ENCODE measurements at places on chromosomes 5 and 9. TPM values are rescaled to one million over a fixed set of nuclear protein-coding genes. Genes with fewer than 3 reads are reported as not detected.

The CD180 gene
- not detected for total RNA-seq

The FAM81B gene
- not detected for total RNA-seq

The UGT3A1 gene
- not detected for total RNA-seq

The CYLC2 gene
- total RNA-seq, result not detected

The CFAP157 gene
- not detected for total RNA-seq

The ECM2 gene
- 7.0 TPM for total RNA-seq

The ORM2 gene
- not detected for total RNA-seq

The SPRY4 gene
- total RNA-seq, result 14.6 TPM

The FBXO38 gene
- 59.7 TPM for total RNA-seq

The SLCO6A1 gene
- total RNA-seq, result not detected

The CBY3 gene
- not detected for total RNA-seq

The TMEM215 gene
- total RNA-seq, result not detected

The FUBP3 gene
- 46.2 TPM for total RNA-seq

The RAD50 gene
- 29.7 TPM for total RNA-seq

The PCAT7 gene
- not detected for total RNA-seq

The TRIP13 gene
- 6.4 TPM for total RNA-seq

The CTSV gene
- 0.17 TPM for total RNA-seq

The PCDHB2 gene
- total RNA-seq, result 4.4 TPM

The SH3TC2 gene
- total RNA-seq, result 2.4 TPM

The ANKRD31 gene
- total RNA-seq, result under 0.01 TPM

The NSMF gene
- total RNA-seq, result 36.7 TPM

The SNCAIP gene
- 0.13 TPM for total RNA-seq

The CARTPT gene
- not detected for total RNA-seq

All from smooth muscle cell of the pulmonary artery (primary cell).